ENCODE measurements at places on chromosomes 2 and 18. TPM values are rescaled to one million over a fixed set of nuclear protein-coding genes. Genes with fewer than 3 reads are reported as not detected.

TDRD15 gene
- not detected for total RNA-seq

PLGLB2 gene
- not detected for total RNA-seq

TACR1 gene
- not detected for total RNA-seq

CCDC74B gene
- total RNA-seq = 8.8 TPM

TGFBRAP1 gene
- total RNA-seq = 30.7 TPM

NAT8 gene
- not detected for total RNA-seq

ARHGAP28 gene
- total RNA-seq = 8.9 TPM

PLCL1 gene
- under 0.01 TPM for total RNA-seq

COL3A1 gene
- total RNA-seq = 540 TPM

PCARE gene
- total RNA-seq = not detected

RUFY4 gene
- not detected for total RNA-seq

CHST9 gene
- total RNA-seq = 2.0 TPM

KCTD18 gene
- total RNA-seq = 9.6 TPM

TUBA4B gene
- not detected for total RNA-seq

CCDC141 gene
- under 0.01 TPM for total RNA-seq

CAPG gene
- total RNA-seq = 507 TPM

Data from mesangial cell (primary cell).